ENCODE measurements at places on chromosomes 12 and 14.
A peak's percentile ranks its signal among the peaks of the same experiment; 100 is the strongest.

- no peak for DNase-seq
Observed at GRCh38 chr12:39157696-39158342, 252.4 kb upstream of the CPNE8 start.

DNA sequence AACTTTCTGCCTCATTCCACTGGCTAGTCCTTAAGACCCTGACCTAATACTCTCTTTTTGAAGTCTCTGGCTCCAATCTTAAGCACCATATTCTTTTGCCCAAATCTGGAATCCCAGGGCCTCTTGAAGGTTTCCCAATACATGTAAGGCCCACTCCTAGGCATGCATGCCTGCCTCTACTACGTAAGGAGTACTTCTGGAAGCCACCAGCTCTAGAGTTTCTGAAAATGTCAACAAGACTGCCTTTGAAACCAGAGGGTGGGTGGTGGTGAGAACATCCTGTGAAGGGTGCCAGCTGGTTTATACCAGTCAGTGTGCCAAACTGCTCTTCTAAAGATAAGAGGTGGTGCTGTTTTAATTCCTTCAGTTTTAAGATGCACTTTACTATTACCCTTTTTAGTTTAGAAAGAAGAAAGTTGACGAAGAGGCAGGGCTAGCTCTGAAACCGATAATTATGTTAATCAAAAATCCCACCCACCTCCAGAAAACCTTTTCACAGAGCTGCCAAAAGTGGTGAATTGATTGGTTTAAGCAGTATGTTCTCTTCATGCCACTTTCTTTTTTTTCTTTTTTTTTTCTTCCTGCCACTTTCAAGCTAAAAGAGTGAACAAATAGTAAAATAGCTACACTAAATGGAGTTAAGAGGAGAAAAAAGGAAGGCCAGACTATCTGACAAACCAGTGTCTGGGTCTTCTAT lies 8.7 kb upstream of the WDR89 start:
- DNase-seq: no peak

- no peak for DNase-seq
Observed at GRCh38 chr12:90299121-90299520, 590.5 kb upstream of the ATP2B1 start.

DNA sequence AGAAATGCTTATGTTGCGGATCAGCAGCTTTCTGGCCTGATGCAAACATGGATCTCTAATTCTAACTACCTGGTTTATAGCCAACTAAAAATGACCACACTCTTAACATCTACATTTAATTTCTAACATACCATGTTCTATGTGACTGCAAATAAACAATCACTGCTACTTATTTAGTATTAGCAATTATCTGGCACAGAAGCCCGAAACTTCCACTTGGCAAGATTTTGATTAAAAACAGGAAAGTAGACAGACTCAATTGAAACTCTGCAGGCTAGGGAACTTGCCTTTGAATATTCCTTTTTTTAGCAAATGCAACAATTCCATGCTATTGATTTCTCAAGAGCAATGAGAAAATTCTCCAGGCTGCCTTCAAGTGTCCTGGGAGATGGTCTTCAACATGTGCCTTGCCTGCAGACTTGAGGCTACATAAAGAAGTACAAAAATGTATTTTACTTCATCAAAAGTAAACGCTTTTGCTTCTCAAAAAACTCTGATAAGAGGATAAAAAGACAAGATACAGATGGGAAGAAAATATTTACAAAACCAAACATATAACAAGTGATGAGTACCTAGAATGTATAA lies 9.1 kb upstream of the TMCC3 start:
- no peak for DNase-seq

DNA sequence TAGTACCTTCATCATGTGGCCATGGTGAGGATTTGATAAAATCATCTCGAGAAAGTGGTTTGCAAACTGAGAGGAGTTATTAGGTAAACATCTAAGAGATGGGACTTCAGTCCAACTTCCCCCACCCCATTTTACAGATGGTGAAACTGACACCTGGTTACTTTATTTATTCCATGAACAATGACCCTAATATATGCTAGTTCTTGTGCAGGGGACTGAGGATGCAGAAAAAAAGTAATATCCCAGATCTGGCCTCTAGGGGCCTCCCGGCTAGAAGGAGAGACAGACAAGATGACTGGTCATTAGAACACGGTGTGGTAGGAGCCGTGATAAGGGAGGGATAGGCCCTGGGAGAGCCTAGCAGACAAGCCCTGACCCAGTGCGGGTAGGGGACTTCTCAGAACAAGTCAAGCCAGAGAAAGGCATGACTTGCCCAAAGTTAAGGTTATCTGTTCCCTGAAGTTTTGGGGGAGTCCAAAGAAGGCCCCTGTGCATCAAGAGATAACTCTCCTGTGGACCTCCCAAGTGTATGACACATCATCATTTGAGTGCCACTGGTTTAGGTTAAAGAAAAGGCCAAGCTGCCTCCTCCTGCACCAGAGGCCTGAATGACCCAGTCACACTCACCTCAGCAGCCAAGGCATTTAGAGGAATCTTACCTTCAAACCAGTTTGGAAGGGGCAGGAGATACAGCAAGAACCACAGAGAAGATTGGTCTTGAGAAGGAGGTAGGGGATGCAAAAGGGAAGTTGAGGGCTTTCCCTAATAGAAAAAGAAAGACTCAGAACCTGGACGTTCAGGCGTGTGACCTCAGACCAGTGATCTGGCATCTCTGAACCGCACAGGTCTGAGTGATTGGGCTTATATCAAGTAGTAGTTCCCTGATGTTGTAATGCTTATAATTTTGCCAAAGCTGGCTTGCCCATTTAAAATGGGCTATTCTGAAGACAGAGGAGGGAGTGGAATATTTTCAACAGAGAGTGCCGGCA lies 1.6 kb downstream of the CMKLR1 start:
- DNase-seq: no peak

DNA sequence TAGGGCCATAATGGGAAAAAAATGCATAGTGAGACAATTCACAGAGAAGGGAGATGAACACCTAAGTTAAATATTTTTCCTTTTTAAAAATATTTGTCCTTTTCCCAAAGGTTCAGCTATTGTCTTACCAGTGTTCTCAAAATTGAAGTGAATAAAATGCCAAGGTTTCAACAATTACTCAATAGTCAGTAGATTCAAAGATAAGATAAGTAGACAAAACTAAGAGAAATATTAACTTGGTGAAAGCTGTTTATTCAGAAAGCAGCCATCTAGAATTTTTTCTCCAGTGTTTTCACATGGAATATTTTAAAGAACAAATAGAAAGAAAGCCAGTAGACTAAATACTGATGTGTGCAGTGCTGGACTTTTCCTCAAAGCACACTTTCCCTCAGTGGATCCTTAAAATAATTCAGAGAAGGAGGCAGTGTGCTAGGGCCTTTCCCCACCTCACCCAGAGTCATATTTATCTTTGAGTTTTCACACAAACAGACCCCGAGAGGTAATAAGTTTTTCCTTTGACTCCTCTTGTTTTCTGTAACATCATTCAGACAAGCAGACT lies 144.5 kb upstream of the PLEKHG7 start:
- DNase-seq: no peak

DNA sequence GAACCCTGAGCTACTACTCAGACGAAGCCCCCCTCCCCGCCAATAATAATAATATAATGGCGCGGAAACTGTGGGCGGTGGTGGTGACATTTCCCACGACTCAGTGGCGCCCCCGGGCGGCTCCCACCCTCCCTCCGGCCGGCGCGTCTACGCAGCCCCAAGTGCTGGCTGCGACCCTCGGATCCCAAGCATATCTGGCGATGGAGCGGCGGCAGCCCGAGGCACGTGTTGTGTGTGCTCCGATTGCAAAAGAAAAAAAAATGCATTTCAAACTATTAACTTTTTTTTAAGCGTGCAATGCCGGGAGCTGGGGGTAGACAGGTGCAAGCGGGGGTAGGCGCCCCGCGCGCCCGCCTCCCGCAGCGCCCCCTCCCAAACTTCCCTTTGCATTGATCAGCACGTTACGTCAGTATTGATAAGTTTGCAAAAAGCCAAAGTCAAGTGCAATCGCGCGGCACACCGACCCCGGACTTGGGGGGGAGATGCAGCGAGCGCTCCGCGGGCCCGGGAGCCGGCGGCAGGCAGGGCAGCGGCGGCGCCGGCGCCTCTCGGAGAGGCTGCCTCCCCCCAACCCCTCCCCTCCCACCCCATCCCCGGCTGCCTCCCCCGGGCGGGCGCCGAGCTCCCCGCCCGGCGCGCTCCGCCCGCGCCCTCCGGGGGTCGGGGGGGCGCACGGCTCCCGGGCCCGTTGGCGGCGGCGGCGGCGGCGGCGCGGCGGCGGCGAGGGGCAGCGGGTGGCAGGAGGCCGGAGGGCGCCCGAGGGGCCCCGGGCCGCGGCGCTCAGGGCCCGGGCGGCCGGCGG lies 113.1 kb upstream of the MYL2 start:
- no peak for DNase-seq

- DNase-seq: no peak
Observed at GRCh38 chr14:39169541-39169900, 612 bp downstream of the TRAPPC6B start.

GRCh38 chr12:5456906-5457305 lies 25.0 kb downstream of the NTF3 start:
- DNase-seq: no peak

DNA sequence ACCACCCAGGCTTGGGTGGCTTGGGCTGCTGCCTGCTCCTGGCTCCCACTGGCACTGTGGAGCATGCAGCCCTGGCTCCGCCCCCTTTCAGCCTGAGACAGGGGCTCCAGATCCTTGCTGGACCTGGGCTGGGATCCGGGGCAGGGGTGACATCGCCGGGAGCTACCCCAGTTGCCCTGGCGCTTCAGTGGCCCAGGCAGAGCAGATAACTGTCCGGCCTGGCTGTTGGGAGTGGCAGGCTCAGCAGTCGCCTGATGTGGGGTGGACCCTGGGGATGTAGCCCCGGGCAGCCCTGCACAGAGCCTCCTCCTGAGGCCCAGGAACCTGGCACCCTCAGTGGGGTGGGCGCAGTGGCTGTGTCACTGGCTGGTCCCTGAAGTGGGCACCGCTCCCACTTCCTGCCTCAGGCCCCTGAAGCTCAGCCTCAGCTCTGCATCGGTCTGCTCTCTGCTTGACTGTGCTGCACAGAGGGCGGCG lies 57.9 kb downstream of the FUT8 start:
- no peak for DNase-seq

GRCh38 chr14:86013641-86014040 lies 483.7 kb downstream of the FLRT2 start:
- no peak for DNase-seq

- DNase-seq: no peak
Observed at GRCh38 chr14:68653108-68653507, 139.8 kb downstream of the ZFP36L1 start.

GRCh38 chr14:100605706-100606686 lies 18.8 kb upstream of the BEGAIN start:
- no peak for DNase-seq

- DNase-seq: no peak
Observed at GRCh38 chr12:110280392-110280778, 662 bp upstream of the ATP2A2 start.

DNA sequence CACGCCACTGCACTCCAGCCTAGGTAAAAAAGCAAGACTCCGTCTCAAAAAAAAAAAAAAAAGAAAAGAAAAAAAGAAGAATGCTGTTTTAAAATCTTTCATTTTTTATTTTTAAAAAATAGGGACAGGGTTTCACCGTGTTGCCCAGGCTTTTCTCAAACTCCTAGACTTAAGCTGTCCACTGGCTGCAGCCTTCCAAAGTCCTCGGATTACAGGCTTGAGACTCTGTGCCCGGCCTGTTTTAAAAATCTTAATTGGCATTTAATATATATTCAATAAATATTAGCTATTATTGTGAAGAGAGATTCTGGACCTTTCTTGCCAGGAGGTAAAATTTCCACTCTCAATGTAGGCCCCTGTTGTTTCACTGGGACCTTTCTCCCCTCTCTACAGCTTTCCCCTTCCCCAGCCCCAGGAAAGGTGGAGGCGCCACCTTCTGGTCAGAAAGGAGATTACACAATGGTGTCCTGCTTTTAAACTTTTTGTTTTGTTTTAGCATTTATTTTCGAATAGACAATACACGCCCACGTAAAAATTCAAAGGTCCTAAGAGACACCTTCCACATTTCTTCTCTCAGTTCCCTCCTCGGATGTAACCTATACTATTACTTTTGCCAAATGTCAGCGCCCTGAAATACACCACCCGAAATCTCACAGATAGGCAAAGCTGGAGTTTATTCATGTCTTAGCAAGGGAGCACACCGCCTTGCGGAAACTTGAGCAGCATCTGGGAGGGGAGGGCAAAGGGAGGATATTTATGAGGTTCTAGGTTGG lies 23.8 kb upstream of the PHC1 start:
- DNase-seq: no peak

- DNase-seq: no peak
Observed at GRCh38 chr12:51409846-51410245, 14.8 kb upstream of the SLC4A8 start.

DNA sequence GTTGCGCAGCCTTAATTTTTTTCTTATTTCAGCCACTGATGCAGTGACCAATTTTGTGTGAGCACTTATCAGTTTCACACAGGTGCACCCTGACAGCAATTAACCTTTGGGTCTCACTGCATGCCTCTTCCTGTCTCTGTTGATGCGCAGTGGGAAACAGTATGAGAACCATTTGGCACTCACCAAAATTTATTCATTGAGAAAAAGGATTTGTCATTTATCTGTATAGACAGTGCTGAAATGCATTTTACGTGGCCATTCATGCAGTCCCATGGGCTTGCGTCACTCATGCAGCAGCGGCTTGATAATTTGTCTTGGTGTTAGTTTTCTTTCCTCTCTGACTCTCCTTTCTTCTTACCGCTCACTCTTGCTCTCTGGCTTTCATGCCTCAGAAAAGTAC lies 157.5 kb downstream of the C12orf75 start:
- no peak for DNase-seq

- no peak for DNase-seq
Observed at GRCh38 chr14:63912286-63912685, 59.5 kb downstream of the SYNE2 start.

- no peak for DNase-seq
Observed at GRCh38 chr12:105721051-105721825, 390.7 kb downstream of the C12orf75 start.

GRCh38 chr12:6279631-6280030 lies 30.9 kb upstream of the PLEKHG6 start:
- no peak for DNase-seq

GRCh38 chr14:99134516-99135046 lies 137.4 kb downstream of the BCL11B start:
- no peak for DNase-seq

DNA sequence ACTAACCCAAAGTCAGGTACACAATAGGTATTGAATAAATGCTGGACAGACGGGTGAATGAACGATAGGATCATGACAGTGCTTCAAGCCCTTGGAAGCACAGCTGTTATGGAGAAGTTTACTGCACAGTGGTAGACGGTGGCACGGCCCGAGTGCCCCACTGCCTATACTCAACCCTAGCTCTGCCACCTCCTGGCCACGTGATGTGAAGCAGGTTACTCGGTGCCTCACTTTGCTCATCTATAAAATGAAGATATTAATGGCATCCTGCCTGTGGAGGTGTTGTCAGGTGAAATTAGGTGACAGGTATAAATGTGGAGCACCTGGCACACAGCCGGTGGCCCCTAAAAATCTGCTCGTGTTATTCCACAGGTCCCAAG lies 5.8 kb downstream of the ASB2 start:
- peak; percentile 41 for DNase-seq

DNA sequence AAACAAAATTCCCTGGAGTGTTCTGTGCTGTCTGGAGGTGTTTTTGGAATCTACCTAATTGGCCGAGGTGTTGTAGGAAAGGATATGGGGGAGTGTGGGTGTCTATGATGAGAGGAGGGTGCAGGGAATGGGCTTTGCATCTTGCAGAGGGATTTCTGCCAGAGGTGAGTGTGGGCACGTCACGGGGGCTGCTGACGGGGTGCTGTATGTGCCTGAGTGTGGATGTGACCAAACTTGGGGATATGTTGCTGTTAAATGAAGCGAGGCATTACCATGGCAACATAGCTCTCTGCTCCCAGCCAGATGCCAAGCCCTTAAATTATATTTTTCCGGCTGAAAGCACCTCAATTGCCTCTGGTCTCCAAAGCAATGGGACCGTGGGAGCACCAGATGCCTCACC lies 44.3 kb upstream of the SPTLC2 start:
- no peak for DNase-seq

Measured in bone marrow (tissue), 2 donors.